ENCODE measurements at places on chromosomes 5 and 9.

DNA sequence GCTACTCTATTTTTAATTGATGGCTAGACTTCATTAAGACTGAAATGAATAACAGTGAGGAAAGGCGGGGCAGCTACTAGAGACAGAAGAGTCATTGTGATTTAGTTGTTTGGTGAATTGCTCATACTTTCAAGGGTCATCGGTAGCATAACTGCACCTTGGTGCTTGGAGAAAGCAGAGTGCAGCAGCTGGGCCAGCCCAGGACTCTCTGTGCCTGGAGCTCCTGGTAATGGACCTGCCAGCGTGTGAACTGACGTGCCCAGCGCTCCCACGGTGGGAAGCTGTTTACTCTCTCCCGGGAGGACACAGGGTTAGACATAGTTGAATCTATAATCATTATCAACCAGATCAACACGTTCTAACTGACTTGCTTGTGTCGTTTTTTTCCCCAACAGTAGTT lies 42.9 kb downstream of the LURAP1L start:
- DNase-seq, result peak; percentile 55

- no peak for DNase-seq
Observed at GRCh38 chr5:138565100-138565821, 9.9 kb downstream of the HSPA9 start.

GRCh38 chr9:107249131-107249533 lies 33.9 kb upstream of the RAD23B start:
- DNase-seq, result peak; percentile 46

DNA sequence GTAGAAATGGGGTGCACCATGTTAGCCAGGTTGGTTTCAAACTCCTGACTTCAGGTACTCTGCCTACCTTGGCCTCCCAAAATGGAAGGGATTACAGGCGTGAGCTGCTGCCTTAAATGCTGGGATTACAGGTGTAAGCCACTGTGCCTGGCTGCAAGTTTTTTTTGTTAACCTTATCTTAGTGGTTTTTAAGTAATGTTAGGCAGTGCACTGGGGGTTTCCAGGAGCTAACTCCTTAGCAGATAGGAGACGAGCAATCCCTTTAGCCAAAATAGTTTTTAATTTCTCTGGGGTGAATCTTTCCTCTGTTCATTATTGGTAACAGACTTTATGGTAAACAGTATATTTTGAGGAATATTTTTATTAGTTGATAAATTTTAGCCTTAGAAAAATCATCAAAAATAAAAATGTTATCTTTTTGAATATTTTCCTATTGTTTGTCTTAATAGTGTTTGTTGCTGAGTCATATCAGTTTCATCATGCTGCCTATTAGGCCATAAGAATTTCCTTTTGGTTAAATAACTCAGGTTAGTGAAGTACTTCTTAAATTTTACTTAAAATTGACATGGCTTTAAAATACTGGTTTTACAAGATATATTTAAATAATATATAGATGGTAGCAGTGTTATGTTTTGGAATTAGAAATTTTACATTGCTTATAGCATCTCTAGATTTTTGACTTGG lies 37.9 kb downstream of the LMNB1 start:
- peak; percentile 65 for DNase-seq

DNA sequence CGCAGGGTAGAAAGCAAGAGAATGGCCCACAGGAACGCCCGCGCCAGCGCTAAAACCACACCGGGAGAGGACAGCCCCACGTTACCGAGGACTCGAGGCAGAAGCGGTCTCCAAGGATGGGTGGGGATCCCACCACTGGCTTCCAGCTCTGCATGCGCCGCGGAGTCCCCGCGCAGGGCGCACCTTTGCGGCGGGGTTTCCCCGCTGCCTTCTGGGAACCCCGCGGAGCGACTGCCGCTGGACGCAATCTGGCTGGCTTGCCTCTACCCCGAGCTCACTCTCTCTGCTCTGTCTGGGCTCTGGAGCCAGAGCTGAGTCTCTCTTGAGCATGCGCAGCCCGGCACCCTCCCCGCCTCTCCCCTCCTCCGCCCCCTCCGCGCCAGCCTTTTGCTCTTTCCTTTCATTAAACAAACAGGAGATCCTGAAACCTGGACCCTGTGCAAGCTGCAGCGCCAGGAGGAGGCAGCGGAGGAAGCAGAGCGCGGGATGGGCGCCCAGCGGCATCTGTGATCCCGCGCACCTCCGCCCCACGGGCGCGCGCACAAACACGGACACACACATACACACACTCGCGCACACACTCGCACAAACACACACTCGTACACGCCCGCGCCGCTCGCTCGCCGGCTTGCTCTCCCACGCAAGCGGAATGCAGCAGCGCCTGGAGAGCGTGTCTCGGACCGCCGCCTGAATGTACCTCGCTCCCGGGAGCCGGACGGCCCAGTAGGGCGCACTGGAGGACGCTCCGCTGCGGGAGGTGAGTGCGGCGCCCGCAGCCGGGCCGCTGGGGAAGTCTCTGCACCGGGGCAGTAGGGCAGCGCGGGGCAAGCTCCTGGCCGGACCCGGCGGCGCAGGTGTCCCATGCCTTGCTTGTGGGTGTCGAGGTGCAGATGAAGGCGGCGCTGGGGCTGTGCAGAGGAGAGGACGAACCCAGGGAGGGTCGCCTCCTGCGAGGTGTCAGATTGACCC lies at the start of gene PLPPR1:
Gene PLPPR1, plus strand, starts transcription at position 382 of the 969 bp plus-strand sequence.
- DNase-seq, result peak; percentile 3

DNA sequence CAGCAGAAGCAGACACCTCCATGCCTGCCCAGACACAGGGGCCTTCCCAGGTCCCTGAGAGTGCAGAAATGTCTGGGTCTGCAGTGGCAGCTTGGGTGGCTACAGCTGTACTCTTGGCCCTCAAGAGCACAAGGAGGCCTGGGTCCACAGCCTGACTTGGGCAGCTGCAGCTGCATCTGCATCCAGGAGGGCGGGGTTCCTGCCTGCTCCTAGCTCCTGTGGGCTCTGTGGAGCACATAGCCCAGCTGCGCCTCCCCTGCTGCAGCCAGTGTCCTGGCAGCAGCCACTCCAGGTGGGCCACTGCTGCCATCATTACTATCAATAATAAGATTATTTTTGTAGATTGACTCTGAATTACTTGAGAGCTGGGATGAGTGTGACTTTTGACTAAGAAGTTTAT lies 162.0 kb upstream of the PTCH1 start:
- no peak for DNase-seq

DNA sequence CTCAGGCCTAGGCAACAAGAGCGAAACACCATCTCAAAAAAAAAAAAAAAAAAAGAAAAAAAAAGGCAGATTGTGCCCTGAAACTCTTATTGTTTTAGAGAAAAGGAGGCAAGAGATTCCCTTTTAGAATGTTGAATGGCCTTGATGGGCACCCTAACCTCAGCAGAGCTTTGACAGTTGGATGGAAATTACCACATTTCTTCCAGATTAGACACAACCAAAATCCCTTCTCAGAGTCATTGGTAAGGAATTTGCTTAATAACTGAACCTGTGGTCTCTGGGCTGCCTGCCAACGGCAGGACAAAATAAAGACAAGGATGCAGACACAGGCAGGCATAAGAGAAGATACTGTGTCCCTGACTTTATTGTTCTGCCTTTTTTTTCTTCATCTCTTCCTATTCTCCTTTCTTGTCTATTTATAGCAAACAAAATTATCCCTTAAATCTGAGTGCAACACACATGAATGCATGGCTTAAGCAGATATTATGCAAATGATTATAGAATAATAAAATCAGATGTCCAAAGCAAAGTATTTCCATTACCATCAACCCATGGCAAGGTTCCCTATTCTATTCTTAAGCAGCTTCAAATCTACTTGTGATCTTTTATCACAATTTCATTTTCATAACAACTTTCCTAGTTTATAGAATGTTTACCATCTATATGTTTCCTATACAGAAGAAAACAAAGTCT lies 37.3 kb upstream of the TRIO start:
- DNase-seq, result peak; percentile 95
